ENCODE measurements at places on chromosomes 16 and 17. TPM values are rescaled to one million over a fixed set of nuclear protein-coding genes. Genes with fewer than 3 reads are reported as not detected.
A peak's percentile ranks its signal among the peaks of the same experiment; 100 is the strongest.

- DNase-seq = no peak
Measured at GRCh38 chr17:8109661-8110455, 8.5 kb downstream of the ALOXE3 start.

DNA sequence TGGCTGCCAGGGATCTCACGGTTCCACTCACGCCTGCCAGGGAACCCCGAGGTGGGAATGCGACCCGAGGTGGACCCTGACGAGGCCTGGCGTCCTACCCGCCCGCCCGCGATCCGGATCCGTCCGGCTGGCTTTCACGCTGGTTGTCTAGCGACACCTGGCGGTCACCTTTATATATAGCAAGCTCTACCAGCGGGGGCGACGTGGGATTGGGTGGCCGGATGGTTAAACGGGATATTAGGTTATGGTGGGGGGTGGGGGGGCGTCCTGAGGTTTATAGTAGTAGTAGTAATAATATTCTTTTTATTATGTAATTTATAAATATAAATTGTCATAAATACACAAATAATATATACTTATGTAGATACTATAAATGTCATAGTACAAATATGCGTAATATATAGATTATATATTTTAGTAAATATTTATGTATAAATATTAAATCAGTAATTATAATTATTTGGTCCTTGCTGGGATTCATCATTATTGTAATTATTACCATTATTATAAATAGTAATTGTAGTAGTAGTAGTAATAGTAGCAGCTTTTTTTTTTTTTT lies 136.9 kb downstream of the KCNJ12 start:
- DNase-seq = peak; percentile 27

GRCh38 chr17:2283302-2283701 lies 20.3 kb downstream of the SMG6 start:
- no peak for DNase-seq

- DNase-seq = no peak
Measured at GRCh38 chr16:86195863-86196630, 297.1 kb downstream of the IRF8 start.

- DNase-seq = no peak
Measured at GRCh38 chr16:31128711-31129567, 6.6 kb downstream of the PRSS8 start.

DNA sequence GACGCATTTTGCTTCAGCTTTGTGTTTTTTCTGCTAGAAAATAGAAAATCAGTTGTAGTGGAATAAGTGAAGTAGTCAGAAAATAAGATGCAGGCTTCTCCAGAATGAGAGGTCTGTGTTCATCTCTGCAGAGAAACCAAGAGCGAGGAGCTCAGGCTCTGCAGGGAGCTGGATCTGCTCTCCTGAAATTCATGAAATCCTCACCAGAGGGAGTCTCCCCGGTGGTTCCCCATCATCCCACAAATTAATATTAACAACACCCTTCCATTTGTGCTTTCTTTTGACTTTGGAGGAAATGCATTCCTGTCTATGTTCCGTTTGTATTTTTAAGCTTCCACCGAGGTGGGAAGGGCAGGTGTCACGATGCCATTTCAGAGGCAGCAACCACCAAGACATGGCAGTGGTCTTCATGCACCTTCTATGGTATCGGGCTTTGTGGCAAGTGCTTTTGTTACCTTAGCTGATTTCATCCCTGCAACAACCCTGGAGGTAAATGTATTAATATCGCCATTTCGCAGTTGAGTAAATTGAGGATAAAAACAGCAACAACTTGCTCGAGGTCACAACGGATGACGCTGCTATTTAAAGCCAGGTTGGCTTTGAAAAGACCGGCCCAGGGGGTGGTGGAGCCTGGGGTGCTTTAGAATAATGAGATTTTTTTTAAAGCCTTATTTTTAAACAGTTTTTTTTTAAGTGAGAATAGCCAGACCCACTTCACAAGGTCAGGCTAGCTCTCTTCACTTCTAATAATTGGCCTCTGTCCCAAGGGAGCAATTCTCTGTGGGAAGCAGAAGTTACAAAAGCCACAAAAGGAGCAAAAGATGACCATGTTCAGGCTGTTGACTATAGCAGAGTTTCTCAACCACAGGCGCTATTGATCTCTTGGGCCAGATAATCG lies 367.6 kb upstream of the ERCC4 start:
- DNase-seq = no peak

- DNase-seq = no peak
Measured at GRCh38 chr16:79651363-79651762, 50.8 kb upstream of the MAF start.

- DNase-seq = no peak
Measured at GRCh38 chr17:82545071-82545462, 25.5 kb downstream of the FOXK2 start.

GRCh38 chr17:29257756-29258155 lies 11.1 kb downstream of the CRYBA1 start:
- no peak for DNase-seq

DNA sequence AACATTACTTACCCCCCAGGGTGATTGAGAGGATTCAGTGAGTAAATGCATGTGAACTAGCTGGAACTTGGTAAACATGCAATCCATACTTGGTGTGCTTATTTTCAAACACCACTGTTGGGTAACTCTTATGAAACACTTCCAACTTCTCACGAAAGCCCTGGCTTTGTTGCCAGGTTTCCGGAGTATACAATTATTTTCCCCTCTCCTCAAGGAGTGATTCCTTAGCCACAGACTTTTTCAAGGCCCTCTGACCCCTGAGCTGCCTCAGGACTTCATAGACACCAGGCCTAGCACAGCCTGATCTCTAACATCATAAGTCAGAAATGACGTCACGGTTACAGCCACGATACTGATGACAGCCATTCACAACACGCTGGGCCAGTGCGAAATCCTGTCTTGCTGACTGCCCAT lies 27.6 kb downstream of the HSD17B2 start:
- DNase-seq = no peak

DNA sequence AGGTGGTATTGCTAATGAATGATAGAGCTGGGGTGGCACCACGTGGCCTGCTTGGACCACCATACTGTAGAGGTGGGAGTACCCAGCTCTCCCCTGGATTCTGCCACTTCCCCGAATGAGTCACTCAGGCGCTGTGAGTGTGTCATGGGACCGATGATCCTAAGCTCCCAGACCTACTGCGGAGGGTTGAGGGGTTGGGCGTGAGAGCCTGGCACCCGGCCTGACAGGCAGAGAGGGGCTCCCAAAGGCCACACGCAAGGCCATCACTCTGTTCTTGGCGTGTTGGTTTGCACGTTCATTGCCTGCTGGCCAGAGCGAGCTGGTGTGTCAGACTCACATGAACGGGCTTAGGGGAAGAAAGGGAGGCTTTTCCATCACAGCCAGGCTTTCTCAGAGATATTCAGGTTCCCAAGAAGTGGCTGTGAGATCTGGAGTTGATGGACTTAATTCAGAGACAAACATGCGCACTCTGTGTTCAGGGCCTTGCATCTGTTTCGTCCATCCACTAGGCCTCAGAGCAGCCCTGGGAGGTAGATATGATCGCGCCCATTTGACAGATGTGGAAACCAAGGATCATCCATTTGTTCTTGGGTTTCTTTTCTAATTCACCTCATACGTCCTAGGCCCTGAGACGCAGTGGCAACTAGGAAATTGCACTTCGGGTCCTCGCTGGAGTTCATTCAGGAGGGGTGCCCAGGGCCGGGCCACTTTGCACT lies 41.4 kb downstream of the CMIP start:
- DNase-seq = no peak

- no peak for DNase-seq
Measured at GRCh38 chr16:2511128-2511800, 2.5 kb upstream of the ATP6V0C start.

DNA sequence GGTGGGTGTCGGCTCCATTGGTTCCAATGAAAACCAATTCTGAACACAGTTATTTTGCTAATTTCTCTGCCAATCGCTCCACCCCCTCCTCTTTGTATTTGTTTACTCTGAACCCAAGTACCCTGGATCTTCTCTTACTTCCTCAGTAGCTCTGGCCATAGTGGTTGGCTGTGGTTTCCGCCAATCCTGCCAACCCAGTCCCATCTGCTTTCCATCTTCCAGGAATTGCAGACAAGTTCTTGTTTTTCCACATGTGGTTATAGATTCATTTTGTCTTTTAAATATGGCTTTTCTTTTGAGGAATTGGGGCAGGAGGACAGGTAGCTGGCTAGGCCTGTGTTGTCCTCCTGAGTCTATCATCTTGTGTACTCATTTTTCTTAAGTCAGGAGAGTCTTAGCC lies 92.0 kb downstream of the CYLD start:
- DNase-seq = no peak

DNA sequence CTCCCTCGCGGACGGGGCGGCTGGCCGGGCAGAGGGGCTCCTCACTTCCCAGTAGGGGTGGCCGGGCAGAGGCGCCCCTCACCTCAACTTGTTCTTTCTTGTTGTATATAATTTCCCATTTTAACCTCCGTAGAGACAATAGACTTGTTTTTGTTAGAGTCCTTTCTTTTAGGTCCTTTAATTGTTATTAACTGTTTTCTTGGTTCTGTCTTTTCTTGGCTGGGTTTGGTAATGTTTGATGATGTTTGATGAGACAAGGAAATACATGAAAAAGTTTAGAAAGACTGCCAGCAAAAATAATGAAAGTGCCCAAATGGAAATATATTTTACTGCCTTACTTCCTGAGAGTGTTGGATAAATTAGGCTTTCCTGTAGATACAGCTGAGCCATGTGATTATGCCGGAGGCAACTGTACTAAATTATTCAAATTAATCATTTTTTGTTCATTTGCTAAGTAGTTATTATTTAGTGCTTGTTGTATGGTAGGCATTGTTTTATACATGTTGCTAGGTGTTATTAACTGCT lies 30.9 kb downstream of the PRPSAP2 start:
- peak; percentile 2 for DNase-seq

Gene NAA60
- total RNA-seq = 11.8 TPM

Gene LITAFD
- total RNA-seq = not detected

Gene RGS11
- 2.7 TPM for total RNA-seq

Gene CCL16
- 0.85 TPM for total RNA-seq

Gene LRRC36
- total RNA-seq = 0.32 TPM

Gene SRSF2
- total RNA-seq = 418 TPM

Gene CLEC3A
- not detected for total RNA-seq
